ENCODE measurements at places on chromosomes 5 and 9.

DNA sequence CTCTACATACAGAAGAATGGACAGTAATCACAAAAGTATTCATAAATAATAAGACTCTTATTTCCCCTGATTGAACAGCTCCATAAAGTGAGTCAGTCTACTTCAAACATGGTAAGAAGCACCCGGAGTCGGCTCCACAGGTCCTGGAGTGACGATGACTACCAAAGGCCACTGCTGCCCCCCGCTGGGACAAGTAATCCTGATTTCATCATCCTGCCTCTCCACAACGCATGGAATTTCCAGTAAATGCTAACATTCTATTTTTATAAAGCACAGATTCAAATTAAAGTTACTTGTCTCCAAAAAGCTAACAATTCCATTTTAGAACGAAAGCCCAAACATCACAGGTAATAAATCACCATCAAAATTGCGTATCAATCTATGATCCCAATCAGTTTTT is 16.2 kb downstream of the ATPSCKMT start:
- ATAC-seq, result no peak

- no peak for ATAC-seq
These were observed 23.7 kb downstream of the SLC6A7 start for GRCh38 chr5:150213530-150213929.

DNA sequence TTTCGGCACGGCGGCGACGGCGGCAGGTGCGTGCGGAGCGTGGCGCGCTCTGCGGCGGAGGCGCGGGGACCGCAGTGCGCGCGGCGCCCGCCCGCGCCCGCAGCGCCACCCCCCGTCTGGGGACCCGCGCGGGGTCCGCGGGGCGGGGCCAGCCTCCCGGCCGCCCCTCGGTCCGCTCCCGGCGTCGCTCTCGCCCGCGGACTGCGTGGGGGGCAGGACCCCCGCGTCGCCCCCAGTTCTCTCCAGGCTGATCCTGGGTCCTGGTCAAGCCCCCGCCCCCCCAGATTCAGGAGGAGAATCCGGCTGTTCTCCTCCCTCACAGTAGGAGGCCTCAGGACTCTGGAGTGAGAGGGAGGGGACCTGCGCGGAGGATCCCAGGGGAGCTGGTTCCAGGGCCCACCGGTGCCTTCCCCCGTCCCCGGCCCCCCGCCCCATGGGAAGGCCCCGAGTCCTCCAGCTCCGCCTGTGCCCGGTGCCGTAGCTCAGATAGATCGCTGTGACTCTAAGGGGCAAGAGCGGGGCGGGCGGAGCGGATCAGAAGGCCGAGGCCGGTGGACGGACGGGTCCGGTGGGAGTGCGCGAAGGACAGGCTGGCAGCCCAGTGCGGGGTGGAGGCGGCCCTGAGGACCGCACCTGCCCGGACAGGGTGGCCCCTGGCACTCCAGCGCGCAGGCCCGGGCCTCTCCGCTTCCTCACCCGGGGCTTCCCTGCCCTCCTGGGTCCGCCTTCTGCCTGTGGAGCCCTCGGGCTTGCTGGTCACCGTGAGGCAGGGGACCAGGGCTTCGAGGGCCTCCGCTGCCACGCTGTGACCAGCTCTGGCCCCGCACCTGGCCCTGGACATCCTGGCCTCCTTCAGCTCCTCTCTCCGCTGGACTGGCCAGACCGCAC is at the start of gene RNF208:
Gene RNF208, minus strand, starts transcription at position 51 of the 888 bp plus-strand sequence. CDS start 1,028 bp downstream, outside the sequence.
- no peak for ATAC-seq

- ATAC-seq, result no peak
These were observed 17.9 kb downstream of the ZSWIM6 start for GRCh38 chr5:61349935-61350334.

DNA sequence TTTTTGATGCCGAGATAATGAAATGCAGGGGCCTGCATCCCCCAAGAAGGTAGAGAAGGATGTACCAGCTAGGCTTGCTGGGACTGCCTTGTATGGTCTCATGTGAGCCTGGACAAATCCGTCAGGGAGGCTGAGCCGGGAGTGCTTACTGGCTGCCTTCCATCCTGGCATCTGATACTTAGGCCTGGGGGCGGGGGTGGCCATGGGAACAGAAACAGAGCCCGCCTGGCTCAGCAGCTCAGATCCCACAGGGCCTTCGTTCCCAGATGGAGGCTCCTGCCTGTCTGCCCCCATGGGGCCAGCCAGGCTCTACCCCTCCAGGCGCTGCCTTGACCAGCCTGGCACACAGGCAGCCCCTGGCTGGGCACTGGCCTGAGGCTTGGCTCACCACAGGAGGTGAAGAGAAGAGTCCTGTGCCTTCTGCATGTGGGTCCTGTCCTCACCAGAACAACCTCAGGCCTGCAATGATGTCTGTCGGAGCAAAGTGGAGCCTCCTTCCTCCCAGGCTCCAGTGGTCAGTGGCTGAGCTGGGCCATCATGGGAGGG is 10.5 kb upstream of the SPATA31E1 start:
- no peak for ATAC-seq

DNA sequence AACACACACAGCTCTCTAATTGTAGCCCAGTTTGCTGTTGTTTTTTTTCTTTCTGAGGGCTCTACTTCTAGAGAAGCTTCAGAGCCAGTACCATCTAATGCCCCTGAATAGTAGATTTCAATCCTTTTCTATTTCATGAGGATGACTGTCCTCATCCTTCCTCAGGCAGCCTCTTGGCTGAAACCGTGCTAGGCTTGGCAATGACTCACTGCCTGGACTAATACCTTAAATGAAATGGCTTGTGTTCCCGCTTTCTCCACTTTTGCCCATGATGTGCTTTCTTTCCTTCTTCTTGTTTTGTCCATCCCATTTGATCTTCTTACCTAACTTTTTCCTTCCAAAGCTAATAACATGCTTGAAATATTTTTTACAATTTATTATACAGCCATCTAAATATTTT is 80.1 kb downstream of the ITGA1 start:
- ATAC-seq, result no peak

DNA sequence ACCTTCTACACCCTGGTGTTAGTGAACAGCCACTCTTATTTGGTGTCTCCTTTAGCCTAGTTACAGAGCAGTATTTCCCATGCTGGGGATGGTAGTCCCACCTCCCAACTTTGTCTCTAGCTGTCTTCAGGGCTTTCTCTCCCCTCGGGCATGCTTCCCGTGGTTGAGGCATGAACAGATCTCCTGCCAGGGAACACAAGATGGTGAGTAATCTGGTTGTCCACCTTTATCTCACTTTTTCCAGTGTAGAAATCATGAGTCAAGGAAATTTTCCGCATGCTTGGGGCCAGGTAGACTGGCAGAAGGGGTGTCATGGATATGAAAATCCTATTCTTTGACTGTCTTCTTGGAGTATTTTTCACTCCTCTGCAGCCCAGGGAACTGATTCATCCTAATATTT is 532.9 kb downstream of the ANXA1 start:
- ATAC-seq, result no peak

GRCh38 chr5:30908356-30908755 is 285.1 kb upstream of the CDH6 start:
- no peak for ATAC-seq

- no peak for ATAC-seq
These were observed 7.3 kb downstream of the PITX1 start for GRCh38 chr5:135026645-135027265.

DNA sequence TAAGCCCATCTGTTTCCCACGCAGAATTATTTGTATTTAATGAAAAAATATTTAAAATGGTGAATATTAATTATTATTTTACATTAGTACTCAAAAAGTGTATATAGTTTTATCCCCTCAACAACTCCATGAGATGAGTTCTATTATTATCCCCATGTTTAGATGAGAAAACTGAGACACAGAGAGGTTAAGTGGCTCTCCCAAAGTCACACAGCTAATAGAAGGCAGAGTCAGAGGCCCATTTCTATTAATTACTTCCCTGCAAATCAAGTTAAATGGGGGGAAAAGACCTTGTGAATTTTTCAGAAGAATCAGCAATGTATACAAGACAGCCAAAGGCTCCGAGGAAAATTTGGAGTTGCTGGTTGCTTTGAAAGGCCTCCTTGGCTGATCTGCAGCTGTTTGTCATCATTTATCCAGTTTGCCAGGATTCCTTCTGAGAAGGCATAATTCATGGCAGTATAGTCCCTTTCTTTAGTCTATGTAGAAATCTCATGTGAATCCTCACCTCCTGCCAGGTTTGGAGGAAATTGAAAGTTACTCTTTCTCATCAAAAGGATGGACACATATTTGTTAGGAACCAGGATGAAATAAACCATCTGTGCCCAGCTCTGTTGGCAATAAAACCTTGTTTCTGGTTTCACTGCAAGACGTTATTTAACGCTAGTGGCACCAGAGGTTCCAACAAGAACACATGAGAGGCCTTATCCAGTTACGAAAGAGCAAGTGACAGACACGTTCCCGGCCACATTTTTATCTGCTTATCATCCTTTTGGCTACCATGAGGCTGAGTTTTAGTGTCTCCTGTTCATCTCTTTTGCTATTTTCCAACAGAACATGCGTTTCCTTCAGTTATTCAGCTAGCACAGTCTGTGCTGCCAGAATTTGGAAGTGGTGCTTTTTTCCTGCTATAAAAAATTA is 621 bp downstream of the FYB1 start:
- ATAC-seq, result no peak

DNA sequence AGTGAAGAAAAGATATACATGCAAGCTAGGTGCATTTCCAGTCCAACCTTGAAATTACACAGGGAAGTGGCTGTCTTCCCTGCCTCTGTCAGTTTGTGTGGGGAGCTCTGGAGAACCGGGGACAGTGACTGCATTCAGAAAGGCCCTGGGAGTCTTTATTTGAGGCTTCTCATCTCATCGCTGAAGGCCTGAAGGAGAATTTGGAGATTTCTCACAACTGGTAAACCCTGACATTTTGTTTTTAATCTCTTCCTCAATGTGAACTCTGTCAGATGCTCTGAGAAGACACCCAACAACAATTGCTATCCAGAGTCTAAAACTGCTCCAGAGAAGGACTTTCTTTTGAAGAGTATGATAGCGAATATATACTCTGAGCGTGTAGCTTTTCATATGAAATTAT is 33.0 kb downstream of the MACIR start:
- no peak for ATAC-seq

GRCh38 chr9:127854184-127854806 is at the start of gene ENG:
TSS of gene ENG (minus strand) at chr9:127854658. CDS start at chr9:127854355, 303 bp downstream.
- ATAC-seq, result peak; percentile 80

DNA sequence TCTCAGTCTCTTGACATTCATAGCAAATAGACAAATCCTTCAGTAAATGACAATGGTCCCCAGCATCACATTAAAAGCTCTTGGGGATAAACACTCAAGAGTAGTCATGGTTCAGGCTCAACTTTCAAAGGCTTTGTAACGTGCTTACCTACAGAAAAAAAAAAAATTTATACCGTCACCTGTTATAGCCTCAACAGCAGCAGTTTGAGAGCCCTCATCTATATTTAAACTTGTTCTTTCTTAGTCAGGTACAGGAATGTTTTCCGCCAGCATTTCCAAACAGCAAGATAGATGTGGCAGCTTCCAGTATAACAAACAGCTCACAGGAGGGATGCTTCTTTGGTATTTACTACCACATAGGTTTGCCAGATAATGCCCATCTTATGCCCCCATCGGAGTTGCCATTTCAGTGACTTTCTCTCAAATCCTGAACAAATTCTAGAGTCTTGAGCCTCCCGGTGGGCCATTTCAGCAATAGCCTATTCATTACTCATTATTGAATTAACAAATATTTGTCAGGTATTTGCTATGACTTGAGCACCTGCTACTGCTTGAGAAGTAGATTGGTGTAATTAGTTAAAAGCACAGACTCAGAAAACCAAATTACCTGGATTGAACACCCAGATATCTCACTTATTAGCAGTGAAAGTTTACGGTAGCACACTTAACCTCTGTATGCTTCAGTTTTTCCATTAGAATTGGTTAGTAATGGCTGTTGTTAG is 470.0 kb downstream of the EBF1 start:
- no peak for ATAC-seq

DNA sequence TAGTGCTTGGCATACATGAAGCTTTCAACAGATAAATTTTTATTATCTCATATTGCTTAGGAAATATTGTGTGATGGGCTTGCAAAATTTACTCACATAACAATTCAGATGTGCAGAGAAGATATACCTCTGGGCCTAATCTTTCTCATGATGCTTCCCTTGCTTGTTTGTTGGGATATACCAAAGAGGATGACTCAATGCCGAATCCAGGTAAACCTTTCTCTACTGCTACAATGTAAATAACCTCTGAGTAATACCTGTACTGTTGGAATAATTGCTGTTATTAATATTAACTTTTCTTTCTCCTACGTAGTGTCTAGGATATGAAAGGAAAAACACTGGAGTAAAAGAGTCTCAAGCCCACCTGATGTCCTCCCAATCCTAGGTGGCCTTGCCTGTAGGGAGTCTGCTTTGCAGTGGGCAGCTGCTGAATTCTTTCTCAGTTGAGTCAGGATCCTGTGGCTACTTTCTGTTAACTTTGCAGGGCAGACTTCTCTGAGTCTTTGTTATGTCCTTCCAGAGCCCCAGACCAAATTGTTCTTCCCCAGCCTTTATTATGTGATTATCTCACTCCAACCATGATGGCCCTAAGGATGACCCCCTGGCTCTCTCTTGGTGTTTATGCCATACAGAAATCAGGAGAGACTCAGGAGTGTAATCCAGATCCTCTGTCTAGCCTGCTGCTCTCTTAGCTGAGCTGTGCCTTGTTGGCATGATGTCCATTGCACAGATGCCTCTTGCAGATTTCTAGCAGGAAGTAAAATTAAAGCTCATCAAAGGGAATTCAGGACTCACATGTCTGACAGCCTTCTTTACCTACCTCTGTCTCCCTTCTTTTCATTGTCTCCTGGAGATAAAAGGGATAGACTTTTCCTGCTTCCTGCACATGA is 208.1 kb downstream of the SNX18 start:
- no peak for ATAC-seq

- ATAC-seq, result no peak
These were observed 42.6 kb downstream of the TNFSF15 start for GRCh38 chr9:114763220-114763619.

DNA sequence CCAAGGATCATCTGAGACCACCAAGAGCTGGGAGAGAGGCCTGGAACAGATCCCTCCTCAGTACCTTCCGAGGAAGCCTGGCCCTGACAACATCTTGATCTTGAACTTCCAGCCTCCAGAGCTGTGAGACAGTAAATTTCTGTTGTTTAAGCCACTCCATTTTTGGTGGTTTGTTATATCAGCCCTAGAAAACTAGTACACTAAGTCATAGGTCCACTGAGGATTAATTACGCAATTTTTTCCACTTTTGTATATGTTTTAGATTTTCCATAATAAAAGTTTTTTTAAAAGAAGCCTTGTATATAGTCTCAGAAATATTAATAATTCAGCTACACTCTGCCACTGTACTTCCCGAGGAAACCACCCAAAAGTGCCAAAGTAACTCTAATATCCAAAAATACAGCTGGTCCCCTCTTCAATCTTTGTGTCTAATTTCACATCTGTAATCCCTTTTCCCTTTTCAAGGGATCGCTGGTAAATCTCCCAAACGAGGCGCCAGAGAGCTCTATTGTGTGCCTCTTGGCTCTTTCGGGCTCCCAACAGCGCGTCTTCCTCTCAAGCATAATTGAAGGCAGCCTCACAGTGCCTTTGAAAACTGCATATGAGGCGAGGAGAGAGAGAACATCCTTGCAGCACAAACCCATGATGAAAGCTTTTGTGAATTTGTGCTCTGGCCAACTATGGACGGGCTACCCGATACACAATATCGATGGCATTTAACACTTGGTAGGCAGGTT is 32.7 kb downstream of the PRUNE2 start:
- no peak for ATAC-seq

- no peak for ATAC-seq
These were observed 168.0 kb upstream of the POU5F2 start for GRCh38 chr5:93909356-93909755.
